ENCODE measurements at places on chromosomes 6 and 20.

DNA sequence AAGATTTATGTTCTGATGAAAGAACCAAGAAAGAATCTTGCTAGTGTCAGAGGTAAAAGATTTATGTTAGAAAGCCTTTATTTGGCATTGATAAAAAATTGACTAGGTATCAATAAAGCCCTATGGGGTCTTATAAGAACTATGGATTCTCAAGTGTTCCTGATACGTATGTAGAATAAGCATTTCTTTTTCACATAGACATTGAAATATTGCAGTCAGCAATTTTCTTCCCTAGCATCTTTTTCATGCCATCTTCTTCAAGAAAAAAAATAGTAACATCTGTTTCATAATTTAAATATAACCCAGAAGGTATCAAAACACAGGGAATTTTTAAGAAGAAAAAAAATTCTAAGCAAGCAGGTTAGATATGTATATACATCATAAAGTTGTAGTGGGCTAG lies 230.6 kb downstream of the CENPW start:
- DNase-seq: no peak

- peak; percentile 35 for DNase-seq
Measured at GRCh38 chr6:125918681-125919566, 37.6 kb upstream of the HINT3 start.

GRCh38 chr6:157034436-157035230 lies 257.5 kb downstream of the ARID1B start:
- DNase-seq: peak; percentile 33

DNA sequence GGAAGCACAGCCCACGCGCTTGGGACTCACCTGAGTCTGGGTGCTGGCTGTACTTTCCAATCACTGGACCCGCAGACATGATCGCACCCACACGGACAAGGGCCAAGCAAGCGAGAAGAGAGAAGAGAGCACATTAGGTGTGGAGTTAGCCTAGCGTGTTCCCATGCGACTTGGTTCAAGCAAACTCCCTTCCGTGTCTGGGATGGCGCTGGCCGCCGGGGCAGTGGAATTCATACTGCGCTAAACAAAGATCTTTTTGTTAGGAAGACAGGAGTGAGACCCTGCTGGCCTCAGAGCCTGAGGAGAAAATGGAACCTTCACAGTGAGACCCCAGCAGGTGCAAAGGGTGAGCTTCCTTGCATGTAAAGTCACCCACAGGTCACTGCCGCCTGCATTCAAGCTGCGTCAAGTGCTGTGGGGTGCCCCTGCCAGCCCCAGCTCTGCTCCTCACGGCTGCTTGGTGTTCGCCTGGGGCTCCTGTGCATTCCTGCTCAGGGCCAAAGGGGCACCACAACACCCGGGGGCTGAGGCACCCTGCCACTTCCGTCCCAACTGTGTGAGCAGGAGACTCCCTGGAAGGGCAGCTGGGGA lies 26.4 kb downstream of the PSMG4 start:
- no peak for DNase-seq

DNA sequence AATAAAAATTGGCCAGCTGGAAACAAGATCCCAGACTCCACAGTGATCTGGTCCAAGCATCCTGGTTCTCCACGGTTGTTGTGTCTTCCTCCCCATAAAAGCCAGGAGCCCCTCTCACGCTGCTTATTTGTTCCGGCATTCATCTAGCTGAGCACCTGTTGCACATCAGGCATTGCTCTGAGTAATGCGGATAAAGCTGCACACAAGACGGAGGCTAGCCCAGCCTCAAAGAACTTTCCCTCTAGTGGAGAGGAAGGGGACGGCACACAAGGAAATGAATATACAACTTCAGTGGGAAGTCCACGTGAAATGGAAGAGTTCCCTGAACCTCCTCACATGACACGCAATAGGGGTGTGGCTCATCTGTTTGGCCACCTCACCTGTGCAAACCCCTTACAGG lies 30.3 kb upstream of the NXT1 start:
- DNase-seq: no peak

GRCh38 chr6:161949531-161949930 lies 675.7 kb upstream of the AGPAT4 start:
- no peak for DNase-seq

GRCh38 chr6:24549674-24550353 lies 55.0 kb downstream of the ALDH5A1 start:
- DNase-seq: no peak

DNA sequence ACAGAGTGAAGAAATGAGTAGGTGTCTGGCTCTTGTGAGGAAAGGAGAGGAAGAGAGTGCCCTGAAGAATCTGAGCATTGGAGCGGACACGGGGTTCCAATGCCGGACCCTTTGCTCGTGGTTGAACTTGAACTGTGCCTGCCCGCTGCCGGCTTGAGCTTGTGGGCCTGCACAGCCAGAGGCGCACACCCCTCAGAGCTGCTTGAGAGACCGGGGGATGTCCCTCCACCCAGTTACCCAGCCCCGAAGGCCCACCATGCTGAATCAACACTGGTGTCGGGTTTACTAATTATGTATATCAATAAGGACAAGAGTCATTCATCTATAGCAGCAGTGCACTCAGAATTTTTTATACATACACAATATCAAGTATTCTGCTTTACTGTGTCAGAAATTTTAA lies 218.3 kb upstream of the CST7 start:
- DNase-seq: no peak

- no peak for DNase-seq
Measured at GRCh38 chr6:101195588-101195987, 197.9 kb upstream of the GRIK2 start.

DNA sequence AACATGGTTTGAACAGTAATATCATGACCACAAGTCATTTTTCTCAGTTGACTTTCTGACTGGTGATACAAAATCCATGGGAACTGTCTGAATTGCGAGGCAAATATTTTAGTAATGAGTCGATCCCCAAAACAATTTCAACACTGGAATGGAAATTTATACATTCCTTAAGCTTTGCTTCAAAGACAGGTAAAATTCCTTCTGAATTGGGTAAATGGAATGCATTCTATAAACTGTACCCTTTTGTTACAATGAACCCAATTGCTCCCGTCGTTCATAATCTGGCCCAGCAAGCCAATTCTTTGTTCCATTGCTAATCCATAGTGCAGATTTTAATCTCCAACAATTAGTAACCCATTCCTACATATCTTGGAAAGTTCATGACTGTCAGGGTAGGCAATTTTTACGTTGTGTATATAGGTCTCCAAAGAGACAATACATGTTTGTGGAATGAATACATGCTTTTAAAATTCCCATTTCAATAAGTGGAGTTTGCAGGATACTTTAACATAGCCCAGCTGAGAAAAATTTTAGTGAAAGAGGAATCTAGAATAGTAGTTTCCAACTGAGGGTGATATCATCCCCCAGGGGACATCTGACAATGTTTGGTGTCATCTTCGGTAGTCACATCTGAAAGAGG lies 32.7 kb downstream of the CYP24A1 start:
- peak; percentile 32 for DNase-seq

- DNase-seq: peak; percentile 81
Measured at GRCh38 chr6:31952140-31952805, 6.4 kb downstream of the CFB start.

GRCh38 chr6:83889621-83890020 lies 30.1 kb downstream of the CYB5R4 start:
- DNase-seq: no peak

- peak; percentile 53 for DNase-seq
Measured at GRCh38 chr20:47502271-47503239, 868 bp downstream of the NCOA3 start.

DNA sequence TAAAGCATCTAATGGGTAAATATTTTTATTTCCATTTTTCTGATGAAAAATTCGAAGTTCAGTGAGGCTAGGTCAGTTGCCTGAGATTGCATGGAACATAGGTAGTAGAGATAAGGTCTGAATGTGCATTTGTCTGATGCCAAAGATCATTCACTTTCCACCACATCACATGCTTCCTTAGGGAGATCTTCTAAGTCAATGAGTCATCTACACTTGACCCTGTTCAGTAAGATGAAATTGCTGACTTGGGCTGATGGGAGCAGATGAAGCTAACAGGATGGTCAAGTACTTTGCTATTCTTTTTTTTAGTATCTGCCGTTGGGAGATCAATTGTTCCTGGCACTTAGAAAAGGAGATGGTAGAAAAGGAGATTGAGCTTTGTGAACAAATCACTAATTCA lies 511.3 kb downstream of the PHF3 start:
- DNase-seq: no peak

GRCh38 chr6:129543981-129544380 lies 166.0 kb downstream of the ARHGAP18 start:
- DNase-seq: no peak

GRCh38 chr6:156971153-156971885 lies 194.1 kb downstream of the ARID1B start:
- DNase-seq: no peak

DNA sequence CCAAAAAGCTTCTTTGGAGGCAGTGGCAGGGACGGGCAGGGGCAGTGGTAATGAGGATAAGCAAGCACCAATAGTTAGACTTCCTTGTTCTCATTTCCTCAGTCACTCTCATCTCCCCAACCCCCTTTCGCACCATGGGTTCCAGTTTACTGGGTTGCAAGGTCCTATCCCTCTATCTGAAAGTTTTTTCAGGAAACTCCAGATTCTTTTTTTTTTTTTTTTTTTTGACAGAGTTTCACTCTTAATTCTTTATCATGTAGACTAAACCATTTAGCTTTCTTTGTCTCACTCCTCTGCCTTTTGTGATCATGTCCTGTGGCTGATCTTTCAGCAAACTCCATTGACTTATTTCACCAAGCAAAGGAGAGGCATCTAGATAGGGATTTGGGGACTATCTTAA lies 51.4 kb upstream of the GMDS start:
- DNase-seq: no peak

GRCh38 chr6:145743332-145743731 lies 8.0 kb upstream of the EPM2A start:
- no peak for DNase-seq

GRCh38 chr20:16922834-16923233 lies 174.7 kb downstream of the OTOR start:
- peak; percentile 78 for DNase-seq

DNA sequence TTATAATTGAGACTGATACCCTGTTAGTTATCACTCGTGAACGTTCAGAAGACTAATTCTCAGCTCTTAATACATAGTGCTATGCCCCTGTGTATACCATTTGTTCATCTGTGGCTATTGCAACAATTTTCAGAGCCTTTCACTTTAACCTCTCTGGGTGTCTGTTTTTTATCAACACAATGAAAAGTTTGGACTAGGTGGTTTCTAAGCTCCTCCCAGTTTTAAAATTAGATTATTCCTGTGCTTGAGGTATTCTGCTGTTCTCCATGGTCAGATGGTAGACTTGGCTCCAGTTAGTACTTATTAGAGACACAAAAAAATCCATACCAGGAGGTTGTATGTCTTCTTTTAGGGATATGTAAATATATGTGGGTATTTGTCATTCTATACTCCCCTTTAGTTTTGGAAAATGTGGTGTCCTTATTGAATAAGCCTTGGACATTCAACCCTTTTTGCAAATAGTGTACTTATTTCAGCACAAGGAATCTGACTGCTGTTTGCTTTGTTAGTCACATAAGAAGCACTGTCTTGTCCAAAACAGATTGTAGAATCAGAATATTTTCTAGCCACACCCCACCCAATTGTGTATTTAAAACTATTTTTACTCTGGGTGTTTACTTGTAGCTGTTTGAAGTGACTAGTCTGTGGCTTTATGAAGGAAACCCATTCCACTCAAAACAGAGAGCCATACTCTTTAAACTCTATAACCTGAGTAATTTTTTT lies 2.0 kb upstream of the COL10A1 start:
- peak; percentile 20 for DNase-seq

DNA sequence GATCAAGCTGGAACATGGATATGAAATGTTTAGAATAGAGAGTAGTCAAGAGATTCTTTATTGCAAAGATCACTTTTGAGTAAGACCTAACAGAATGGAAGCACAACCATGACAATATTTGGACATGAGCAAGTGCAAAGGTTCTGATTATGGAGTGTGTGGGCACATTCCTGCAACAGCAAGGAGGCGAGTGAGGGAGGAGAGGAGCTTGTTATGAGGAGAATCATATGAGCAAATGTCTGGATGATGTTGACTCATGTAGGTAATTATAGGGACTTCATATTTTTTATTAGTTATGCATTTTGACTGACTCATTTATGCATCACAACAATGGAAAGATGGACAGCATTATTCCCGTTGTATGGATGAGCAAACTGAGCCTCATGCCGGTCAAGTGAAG lies 100.8 kb upstream of the SLC35B3 start:
- DNase-seq: no peak

DNA sequence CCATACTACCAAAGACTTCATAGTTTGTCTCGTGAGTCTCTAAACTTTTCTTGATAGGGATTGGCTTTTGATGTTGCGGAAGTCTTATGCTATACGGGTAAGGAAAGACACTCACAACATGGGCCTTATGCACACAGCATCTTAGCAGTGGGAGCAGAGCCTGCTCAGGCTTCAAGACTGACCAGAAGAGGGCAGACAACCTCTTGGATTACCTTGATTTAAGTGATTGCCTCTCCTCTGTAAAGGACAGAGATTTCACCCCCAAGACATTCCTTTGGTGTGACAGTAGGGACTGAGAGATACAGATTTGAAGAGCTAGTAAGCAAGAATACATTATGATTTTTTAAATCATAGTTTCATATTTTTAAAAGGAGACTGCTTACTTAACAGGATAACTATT lies 71.0 kb upstream of the SAMD3 start:
- peak; percentile 65 for DNase-seq

DNA sequence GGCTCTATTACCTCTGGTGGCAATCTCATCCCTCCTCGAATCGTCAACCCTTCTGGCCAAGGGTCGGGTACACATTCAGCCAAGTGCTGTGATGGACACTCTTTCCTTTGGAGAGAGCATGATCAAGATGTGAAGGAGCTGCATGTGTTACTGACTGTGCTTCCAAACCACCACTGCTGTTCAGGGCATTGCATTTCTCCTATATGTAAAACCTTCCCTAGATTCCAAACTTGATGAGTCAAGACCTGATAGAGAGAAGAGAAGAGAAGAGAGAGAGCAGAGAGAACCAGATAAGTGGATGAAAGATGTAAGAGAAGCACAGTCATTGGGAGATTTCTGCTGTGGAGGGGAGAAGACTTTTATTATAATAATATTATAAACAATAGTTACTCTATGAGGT lies 162.2 kb downstream of the KCNQ5 start:
- DNase-seq: no peak

DNA sequence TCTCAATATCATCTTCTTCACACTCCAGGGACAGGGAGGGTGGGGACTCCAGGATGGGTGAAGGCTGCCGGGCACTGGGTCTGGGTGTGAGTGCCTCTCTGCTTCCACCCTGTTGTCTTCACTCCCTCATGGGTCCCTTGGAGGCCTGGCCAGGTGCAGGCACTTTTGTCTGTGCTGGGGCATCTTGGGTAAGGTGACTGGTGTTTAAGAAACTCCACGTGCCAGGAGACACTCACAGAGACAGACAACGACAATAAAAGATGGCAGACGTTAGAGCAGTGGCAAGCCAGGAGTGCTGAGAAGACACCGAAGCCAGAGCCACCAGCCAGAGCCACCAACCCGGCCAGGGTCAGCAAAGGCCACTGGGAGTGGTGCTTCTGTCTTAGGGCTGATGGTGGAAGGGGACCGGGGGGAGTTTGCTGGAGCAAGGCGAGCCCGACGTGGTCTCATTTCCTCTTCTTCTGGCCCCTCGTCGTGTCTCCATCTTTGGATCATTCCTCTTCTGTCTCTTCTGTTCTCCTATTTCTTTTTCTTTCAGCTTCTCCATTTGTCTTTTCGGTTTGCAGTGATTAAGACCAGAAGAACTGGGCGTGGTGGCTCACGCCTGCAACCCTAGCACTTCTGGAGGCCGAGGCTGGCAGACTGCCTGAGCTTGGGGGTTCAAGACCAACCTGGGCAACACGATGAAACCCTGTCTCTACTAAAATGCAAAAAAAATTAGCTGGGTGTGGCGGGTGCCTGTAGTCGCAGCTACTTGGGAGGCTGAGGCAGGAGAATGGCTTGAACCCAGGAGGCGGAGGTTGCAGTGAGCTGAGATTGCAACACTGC lies 90.8 kb downstream of the RAMACL start:
- DNase-seq: no peak
